Stimulated activated CD8-positive, alpha-beta memory T cell treated with anti-CD3 and anti-CD28 coated beads, Interleukin-4, amount 100 ng/mL, for 4 hours (primary cell): ENCODE measurements at places on chromosomes 16 and 17.

- DNase-seq, result no peak
Observed at GRCh38 chr17:17935321-17936271, 36.6 kb downstream of the TOM1L2 start.

DNA sequence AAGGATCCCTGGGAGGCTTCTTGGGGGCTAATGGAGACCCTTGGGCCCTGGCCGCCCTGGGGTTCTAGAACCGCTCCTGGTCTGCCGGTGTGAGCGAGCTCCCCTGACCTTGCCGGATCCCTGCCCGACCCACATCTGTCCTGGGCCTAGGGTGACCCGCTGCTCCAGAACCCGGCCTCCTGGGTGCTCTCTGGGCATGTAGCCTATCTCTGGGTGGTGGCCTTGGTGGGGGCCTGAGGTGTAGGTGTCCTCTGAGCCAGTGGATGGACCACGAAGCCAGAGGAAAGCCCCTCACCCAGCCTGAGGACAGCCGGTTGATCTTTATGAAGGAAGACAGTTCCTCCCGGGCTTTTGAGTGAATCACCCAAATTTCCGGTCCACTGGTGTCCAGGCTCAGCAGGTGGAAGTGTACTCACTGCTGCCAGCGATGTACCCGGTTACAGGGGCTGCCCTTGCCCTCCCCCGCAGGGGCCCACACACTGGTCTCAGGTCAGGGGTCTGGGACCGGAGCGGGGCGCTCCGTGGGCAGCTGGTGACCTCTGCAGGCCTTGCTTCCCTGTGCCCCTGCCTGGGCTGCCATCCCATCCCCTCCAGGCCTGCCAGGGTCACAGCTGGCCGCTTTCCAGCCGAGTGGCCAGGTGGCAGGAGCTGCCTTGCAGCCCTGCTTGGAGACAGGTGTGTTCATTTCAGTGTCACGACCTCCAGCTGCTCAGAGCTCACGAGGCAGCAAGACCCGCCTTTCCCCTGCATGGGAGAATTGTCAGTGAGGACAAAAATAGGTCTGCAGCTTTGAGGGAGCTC lies 10.5 kb upstream of the GSE1 start:
- no peak for DNase-seq

- no peak for DNase-seq
Observed at GRCh38 chr16:9154567-9155410, 63.3 kb downstream of the HAPSTR1 start.

- DNase-seq, result no peak
Observed at GRCh38 chr16:17362183-17362582, 108.6 kb downstream of the XYLT1 start.

GRCh38 chr17:32314636-32315035 lies 27.3 kb downstream of the C17orf75 start:
- no peak for DNase-seq

- no peak for DNase-seq
Observed at GRCh38 chr17:57811638-57812280, 38.1 kb downstream of the MRPS23 start.

DNA sequence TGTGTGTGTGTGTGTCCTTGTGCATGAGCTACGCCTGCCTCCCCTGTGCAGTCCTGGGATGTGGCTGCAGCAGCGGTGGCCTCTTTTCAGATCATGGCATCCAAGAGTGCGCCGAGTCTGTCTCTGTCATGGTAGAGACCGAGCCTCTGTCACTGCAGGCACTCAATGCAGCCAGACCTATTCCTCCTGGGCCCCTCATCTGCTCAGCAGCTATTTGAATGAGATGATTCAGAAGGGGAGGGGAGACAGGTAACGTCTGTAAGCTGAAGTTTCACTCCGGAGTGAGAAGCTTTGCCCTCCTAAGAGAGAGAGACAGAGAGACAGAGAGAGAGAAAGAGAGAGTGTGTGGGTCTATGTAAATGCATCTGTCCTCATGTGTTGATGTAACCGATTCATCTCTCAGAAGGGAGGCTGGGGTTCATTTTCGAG lies 22.5 kb downstream of the STAT5A start:
- DNase-seq, result no peak

- DNase-seq, result no peak
Observed at GRCh38 chr16:66928702-66929388, 3.5 kb upstream of the RRAD start.

- DNase-seq, result no peak
Observed at GRCh38 chr16:21101631-21102420, 48.8 kb downstream of the DNAH3 start.

GRCh38 chr17:18261146-18261515 lies 669 bp downstream of the MIEF2 start:
- DNase-seq, result no peak

DNA sequence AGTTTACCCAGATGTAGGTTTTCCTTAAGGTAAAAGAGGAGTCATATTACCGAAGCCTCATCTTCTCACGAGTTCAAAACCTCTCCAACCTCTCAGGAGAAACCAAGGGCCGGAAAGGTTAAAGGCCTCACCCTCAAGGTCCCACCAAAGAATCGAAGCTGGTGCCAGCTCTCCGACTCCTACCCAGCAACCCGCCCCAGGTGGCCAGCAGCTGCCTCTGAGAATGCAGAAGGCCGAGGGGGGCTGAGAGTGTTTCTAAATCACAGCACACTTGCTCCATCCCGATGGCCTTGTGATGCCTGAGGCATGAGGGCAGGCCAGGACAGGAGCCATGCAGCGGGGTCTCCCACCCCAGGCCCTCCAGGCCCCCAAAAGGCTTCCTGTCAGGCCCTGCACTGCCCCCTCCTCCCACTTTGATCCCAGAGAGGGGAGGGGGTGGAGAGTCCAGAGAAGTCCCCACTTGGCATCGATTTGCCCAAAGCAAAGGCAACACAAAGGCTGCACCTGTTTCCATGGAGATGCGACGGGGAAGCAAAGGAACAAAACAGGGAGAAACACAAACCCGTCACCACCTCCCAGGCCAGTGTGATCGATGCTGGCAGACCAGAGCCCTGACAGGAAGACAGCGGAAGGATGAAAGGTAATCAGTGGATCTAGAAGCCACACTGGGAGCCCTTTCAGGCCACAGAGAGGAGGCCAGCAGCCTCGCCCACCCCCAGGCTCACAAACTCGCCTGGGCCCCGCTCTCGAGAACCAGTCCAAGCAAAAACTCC lies 39.0 kb downstream of the CUEDC1 start:
- no peak for DNase-seq

DNA sequence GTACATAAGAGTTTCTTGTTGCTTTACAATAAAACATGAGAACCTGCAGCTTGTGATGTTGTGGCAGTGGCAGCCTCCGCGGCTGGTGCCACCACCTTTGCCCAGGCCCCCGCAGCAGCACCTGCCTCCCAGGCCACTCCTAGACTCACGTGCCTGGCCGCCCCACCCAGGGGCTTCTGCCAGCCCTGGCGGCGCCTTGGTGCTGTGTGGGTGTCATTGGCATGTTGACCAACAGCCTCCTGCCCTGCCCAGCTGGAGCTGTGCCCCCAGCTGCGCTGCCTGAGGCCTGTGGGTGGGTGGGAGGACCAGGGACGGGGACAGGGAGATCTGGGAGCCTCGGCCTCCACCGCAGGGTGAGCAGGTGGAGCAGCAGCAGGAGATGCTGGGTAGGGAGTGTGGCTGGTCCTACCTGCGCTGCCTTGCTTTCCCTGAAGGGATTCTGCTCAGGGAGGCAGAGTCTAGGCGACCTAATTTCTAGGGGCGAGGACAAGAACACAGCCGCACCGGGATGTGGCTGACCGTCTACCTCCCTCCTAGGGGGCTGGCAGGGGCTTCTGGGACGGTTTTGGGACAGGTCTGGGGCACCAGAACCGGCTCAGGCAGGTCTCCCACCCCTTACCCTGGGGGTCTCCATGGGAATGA lies 428 bp upstream of the DNASE1L2 start:
- DNase-seq, result no peak

GRCh38 chr16:49839017-49839825 lies 16.7 kb downstream of the ZNF423 start:
- no peak for DNase-seq

GRCh38 chr17:75698659-75699058 lies 22.6 kb upstream of the ITGB4 start:
- DNase-seq, result no peak

GRCh38 chr16:82509691-82510430 lies 116.9 kb upstream of the CDH13 start:
- no peak for DNase-seq

GRCh38 chr17:48045316-48046001 lies 2.7 kb upstream of the NFE2L1 start:
- no peak for DNase-seq

DNA sequence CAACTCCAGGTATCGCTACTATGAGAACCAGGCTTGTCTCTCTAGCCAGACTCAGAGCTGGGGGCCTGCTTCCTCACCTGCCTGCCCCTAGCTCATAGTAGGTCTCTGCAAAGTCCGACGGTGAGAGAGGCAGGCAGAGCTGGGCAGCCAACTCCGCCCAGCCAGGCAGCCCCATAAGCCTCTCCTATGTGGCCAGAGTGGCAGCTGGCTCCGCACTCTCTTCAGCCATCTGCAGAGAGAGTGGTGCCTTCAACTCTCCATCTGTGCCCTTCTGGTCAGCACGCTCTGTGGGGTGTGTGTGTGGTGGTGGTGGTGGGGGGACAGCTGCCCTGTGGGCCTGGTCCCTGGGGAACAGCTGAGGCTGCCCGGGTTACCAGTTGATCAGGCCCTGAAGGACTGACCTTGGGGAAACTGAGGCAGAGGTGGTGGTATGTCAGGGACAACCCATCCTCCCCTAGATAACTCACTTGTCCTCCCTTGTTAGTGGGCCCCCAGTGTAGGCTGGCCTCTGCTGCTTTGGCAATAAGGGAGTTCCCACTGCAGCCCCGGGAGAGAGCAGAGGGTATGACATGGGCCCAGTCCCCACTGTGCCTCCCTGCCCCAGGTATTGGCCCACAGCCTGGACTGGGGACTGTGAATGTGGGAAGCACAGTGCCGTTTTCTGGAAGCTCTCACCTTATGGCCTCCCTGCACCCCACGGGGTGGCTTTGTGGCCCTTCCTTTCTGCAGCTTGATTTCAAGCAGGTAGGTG lies 1.8 kb upstream of the ADGRG1 start:
- no peak for DNase-seq

DNA sequence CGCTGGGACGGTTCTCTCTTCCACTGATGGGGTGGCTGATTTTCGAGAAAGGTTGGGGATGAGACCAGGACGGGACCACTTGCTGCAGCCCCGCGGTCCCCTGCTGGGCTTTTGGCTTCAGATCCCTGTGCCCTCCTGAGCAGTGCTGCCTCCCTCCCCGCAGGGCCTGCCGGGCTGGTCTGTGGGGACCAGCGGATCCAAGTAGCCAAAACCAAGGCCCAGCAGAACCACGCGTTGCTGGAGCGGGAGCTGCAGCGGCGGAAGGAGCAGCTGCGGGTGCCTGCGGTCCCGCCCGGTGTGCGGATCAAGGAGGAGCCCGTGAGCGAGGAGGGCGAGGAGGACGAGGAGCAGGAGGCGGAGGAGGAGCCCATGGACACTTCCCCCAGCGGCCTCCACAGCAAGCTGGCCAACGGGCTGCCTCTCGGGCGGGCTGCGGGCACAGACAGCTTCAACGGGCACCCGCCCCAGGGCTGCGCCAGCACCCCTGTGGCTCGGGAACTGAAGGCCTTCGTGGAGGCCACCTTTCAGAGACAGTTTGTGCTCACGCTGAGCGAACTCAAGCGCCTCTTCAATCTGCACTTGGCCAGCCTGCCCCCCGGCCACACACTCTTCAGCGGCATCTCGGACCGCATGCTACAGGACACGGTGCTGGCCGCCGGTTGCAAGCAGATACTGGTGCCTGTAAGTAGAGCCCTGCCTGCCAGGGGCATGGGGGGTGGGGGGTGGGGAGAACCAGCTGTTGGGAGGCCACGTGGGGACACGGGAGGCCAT lies 28.6 kb downstream of the POLR3E start:
- DNase-seq, result no peak

DNA sequence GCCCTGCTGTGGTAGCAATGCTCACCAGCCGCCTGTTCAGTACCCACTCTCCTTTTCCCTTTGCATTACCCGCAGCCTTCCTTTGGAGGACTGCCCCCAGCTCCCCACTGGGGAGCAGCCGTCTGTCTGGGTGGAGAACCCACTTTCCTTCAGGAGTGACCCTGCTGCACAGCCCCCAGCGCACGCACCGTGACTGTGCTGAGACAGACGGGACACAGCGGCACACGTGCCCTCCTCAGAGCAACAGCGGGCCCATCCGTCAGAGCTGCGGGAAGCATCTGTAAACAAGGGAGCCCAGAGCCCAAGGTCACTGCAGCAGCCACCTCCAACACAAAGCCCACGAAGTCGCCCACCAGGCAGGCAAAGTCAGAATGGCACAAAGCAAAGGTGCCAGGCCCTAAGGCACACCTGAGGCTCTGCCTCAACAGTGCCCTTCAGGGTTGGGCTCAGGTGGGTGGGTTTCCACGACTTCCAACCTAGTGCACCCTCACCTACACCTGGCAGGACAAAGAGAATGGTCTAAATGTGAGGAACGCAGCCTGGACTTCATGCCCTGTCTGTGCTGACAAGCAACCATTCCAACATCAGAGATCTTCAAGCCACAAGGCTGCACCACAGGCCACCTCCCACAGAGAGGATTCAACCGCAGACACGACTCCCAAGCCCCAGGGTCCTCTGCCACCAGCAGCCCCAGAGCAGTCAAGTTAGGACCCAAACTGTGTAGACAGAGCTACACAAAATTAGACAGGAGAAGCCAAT lies 9.9 kb downstream of the AXIN1 start:
- no peak for DNase-seq

GRCh38 chr17:80650751-80651518 lies 106.3 kb downstream of the RPTOR start:
- no peak for DNase-seq

DNA sequence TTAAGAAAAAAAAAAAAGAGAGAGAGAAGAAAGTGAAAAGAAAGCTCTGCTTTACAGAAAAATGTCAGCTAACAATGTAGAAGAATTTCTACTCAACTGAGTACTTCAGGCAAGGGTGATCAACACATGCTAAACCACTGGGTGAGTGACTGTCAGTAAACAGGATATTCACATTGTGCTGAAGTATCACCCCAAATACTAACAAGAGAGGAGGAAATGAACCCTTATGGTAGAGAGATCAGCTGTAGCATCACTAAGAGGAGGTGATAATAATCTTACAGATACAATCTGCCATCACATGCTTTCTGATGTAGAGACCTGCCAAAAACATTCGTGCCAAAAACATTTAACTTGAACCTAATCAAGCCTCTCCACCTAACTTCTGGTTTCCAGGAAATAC lies 30.7 kb upstream of the ICAM2 start:
- DNase-seq, result no peak

DNA sequence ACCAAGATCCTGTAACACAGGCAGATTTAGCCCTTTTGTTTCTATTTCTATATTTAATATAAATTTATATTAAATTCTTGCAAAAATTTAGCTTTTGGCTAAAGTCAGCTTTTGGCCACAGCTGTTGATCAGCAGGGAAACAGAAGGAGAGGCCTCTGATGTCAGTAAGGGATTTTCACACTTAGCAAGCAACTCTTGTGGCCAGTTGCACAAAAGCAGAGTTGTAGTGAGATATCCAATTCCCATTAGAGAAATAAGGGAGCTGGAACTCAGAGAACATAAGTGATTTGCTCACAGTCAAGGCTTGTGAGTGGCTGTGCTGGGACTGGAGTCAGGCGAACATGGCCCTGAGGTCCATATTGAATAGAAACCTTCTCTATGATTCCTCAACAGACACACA lies 16.7 kb upstream of the HEATR6 start:
- DNase-seq, result no peak
